EH (cell line): ENCODE measurements at places on chromosomes 11 and 22.

DNA sequence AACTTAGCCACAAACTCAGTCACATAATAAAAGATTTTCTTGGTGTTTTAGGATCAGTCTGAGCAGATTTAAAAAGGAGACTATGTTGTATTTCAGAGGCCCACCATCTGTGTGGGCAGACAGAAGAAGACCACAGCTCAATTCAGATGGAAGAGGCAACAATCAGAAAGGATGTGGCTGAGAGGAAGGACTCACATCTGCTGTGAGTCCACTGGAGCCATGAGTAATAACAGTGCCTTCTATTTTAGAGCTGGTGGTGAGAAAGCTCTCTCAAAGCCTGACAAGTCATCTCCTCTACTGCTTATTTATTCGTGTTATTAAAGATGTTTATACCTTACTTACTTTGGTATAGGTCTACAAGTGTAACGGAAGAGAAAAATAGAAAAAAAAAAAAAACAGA is 357.2 kb downstream of the OPCML start:
- DNase-seq: no peak

DNA sequence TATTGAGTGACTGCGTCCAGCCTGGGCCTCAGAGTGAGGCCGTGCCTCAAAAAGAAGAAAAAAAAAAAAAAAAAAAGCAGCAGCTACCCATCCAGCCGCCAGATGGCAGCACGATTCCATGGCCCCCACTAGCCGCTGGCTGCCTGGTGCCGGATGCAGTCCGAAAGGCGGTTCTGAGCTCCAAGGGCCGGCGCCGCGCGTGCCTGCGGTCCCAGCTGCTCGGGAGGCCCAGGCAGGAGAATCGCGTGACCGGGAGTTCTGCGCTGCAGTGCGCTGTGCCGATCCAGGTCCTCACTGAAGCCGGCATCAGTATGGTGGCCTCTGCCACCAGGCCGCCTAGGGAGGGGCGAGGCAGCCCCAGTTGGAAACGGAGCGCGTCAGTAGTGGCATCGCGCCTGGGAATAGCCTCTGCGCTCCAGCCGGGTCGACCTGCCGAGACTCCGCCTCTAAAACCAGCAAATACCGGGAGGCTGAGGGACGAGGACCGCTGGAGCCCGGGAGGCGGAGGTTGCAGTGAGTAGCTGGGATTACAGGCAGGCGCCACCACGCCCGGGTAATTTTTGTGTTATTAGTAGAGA is 19.3 kb downstream of the SCARF2 start:
- DNase-seq: peak; percentile 88

GRCh38 chr22:47203554-47203991 is 441.1 kb downstream of the TBC1D22A start:
- DNase-seq: no peak

DNA sequence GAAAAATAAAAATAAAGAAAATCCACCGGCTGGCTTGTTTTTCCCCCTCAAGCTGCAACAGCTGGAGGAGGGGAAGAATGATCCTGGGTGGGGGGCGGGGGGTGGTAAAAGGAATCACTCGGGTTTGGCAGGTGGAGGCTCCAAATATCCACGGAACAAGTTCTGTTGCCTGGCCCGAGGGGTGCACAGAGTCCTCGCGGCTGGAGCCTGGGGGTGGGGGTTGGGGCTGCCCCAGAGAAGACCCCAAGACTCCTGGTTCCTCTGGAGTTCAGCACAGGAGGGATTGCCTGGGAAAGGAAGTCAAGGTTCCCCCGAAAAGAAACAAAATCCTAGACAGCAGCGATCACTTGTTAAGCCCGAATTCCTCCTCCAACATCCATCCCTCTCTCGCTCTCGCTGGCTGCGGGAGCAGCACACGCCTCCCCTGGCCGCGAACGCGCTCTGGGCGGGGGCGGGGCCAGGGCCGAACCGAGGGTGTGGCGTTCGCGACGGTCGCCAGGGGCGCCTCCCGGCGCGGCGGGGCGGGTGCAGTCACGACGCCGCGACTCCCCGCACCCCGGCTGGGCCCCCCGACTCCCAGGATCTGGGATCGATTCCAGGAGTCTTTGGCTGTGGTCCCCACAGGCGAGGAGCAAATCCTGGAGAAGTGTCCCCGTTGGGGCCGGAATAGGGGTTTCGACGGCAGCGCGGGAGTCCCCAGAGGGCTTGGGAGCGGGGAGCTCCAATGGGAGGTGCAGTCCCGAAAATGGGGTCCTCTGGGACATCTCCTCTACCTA is at the start of gene KCNA4:
TSS of gene KCNA4 (minus strand) at position 443 of the 776 bp plus-strand sequence. CDS start 4,352 bp downstream, outside the sequence.
- no peak for DNase-seq

DNA sequence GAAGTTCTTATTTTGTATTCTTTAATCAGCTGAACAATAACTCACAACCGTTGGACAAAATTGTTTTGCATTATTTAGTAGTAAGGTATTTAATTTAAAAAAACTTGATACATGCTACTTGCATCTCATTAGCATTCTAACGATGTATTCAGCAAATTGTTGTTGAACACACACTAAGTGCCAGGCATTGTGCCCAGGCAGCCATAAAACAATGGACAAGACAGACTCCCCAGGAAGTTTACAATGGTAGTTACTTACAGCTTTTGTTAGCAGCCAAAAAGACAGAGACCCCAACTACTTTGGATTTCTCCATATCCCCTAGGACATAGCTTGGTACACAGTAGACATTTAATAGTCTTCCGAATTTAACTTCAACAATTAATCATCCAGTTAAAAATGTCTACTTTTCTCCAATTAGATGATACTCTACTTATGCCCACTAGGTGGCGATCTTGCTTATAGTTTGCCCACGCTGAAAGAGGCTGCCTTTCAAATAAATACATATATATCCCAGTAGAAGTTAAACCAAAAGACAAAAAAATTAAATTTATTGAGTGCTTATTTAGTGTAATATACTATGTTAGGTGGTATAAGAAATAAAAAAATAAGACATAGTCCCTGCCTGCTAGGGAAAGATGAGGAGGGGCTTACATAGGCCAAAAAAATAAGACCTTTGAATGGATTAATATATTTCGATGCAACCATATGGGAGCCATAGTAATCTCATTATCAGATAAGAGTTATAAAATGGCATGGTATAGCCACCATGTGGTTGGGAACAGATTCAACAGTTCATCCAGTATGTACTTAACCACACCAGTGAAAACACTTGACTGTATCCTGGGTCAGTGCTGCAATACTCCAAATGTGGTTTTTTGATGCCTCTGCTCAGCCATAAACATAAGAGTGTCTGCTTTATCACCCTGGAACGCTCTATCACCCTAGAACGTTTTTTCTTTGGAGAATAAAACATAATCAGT is 2.0 kb upstream of the FJX1 start:
- DNase-seq: peak; percentile 73

- no peak for DNase-seq
Observed at GRCh38 chr11:28677721-28678120, 569.5 kb downstream of the METTL15 start.

DNA sequence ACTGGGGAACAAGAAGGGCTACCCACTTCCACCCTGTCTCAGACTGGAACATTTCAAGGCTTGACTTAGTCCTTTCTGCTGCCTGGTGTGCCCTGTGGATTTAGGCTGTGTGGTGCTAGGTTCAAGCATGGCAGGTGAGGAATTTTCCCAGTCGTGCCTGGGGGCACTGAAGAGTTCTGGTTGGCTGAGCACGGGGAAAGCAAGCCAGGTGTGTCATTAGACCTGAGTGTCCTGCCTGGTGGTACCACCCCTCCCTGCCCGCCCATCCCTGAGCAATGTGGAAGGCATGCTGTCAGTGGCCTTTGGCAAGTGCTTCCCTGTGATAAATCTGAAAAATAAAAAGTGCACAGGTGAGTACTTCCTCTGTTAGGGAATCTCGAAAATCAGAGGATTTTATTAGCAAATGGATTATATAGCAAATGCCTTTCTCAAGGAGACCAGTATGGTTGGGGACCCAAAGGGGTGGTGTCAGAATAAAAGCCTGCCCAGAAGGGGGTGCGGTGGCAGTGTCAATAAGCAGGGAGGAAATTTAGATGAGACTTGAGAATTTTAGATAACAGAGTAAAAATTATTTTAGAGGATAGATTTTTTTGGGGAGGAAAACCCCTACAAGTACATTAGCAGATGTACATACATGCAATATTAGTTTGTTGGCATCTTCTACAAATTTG is 22.8 kb downstream of the TEAD1 start:
- no peak for DNase-seq

GRCh38 chr11:59931688-59932087 is 6.5 kb upstream of the OOSP1 start:
- DNase-seq: no peak

DNA sequence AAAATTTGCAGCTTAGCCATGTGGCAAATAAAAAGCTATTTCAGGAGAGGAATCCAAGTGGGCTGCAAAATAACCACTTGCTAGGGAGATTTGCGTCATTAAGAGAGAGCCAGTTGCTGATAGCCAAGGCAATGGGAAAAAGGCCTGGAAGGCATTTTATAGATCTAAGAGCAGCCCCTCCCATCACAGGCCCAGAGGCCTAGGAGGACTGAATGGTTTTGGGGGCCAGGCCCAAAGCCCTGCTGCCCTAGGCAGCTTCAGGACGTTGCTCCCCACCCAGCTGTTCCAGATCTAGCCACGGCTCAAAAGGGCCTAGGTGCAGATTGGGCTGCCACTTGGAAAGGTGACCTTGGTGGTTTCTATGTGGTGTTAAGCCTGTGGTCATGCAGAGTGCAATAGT is 169.0 kb downstream of the AASDHPPT start:
- no peak for DNase-seq

- no peak for DNase-seq
Observed at GRCh38 chr11:112200252-112200651, 24.9 kb downstream of the BCO2 start.

- no peak for DNase-seq
Observed at GRCh38 chr11:83122050-83122449, 34.9 kb upstream of the PCF11 start.

DNA sequence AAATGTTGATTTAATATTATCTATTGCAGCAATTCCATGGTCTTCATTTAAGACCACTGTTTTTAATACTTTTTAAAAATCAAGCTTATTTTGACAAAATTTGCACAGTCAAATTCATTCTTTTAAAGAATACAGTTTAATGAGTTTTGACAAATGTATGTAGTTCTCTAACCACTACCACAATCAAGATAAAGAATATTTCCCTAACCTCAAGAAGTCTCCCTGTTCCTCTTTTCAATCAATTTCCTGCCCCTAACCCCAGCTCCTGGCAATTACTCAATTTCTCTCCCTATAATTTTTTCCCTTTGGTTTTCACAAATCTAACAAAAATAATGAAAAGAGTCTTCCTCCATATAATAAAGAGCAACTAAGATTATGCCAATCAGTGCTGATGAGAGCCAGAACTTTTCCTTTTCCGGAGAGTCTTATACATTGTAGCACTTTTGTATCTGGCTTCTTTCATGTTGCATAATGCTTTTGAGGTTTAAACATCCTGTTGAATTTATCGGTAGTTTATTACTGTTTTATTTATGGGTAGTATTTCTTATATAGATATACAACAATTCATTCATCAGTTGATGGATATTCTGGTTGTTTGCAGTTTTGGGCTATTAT is 231.7 kb downstream of the AASDHPPT start:
- no peak for DNase-seq

GRCh38 chr11:113685654-113686359 is 20.3 kb downstream of the TMPRSS5 start:
- no peak for DNase-seq

- DNase-seq: peak; percentile 55
Observed at GRCh38 chr11:113373306-113373705, 14.3 kb upstream of the ANKK1 start.

GRCh38 chr11:26782220-26782965 is 60.5 kb upstream of the SLC5A12 start:
- DNase-seq: no peak

DNA sequence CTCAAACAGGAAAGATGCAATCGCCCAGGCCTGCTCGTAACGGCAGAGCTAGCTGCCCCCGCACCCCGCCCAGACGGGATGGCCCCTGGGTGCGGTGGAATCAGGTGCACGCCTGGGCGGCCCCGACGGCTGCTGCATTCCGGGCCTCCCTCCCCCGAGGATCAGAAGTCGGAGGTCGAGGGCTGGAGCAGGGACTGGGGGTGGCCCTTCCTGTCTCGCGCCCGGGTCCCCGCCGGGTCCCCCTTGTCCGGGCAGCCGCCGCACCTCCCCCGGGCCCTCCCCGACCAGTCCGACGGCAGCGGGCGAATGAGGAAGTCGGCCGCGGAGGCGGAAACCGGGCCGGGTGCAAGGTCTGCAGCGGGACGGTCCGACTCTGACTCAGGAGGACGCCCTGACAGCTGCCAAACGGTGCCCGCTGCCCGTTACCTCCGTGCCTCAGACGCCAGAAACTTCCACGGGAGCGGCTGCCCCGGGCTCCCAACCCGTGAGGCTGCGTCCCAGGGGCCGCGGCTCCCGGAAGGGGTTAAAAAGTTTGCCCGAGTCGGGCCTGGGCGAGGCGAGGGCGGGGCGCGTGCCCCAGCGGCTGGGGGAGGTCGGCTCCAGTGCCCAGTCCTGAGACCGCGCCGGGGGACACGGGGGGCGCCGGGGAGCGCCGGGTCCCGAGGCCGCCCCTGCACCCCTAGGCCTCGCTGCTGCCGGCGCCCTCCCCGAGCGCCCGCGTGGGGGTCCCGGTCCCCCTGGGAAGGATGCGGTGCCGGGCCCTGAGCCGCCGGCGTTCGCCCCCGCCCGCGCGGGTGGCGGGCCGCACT is 663 bp downstream of the MYH9 start:
- DNase-seq: peak; percentile 41

DNA sequence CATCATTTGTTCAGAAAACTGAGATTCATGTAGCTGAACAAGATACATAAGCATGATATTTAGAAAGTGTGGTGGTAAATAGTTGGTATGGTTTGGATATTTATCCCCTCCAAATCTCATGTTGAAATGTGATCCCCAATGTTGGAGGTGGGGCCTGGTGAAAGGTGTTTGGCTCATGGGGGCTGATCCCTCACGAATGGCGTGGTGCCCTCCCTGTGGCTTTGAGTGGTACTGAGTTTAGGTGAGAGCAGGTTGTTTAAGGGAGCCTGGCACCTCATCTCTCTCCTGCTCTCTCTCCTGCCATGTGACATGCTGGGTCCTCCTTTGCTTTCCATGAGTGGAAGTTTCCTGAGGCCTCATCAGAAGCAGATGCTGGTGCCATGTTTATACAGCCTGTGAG is 48.1 kb downstream of the NXPE1 start:
- no peak for DNase-seq

GRCh38 chr22:34834059-34834458 is 231.9 kb upstream of the ISX start:
- no peak for DNase-seq

DNA sequence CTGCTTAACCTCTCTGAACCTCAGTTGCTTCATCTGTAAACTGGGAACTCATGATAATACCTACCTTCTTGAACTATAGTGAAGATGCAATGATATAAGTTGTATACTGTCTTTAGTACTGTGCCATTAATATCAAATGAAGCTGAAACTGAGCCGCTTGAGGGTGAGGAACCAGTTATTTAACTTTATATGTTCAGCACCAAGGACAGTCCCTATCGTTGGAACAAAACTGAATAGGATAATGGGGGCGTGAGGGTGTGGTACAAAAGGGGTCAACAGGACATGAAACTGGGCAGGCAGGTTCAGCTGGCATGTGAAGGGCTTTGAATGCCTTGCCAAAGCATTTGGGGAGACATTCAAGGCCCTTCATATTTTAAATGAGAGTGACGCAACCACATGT is 112.6 kb downstream of the C11orf91 start:
- no peak for DNase-seq

GRCh38 chr11:128565881-128566280 is 21.5 kb downstream of the ETS1 start:
- no peak for DNase-seq
